Fibroblast of pulmonary artery (primary cell): ENCODE measurements at places on chromosomes 7 and 10.

- DNase-seq = no peak
Measured at GRCh38 chr7:37740398-37740797, 56.8 kb downstream of the GPR141 start.

- peak; percentile 67 for DNase-seq
Measured at GRCh38 chr7:119175911-119176627, 951.6 kb downstream of the ANKRD7 start.

- no peak for DNase-seq
Measured at GRCh38 chr10:126006906-126007305, 110.5 kb downstream of the FANK1 start.

GRCh38 chr10:133481657-133482056 is 27.9 kb downstream of the SCART1 start:
- no peak for DNase-seq

DNA sequence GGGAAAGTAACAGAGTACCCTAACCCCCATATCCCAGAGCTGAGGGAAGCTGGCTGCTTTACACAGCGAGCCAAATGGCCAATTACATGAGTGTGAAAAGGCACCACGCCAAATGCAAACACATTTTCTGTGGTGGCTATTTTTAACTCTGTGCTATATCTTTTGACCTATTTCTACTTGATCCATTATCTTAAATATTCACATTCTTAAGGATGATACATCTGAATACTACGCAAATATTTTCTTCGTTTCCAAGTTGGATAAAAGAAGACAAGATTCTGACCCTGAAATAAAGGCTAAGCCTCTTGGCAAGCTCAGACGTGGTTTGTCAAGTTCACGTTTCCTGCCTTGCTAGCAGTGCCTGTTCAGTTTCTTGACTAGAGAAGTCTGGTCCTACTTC is 146.7 kb upstream of the TMEM196 start:
- peak; percentile 82 for DNase-seq

- DNase-seq = no peak
Measured at GRCh38 chr10:60185421-60185820, 204.3 kb downstream of the ANK3 start.

GRCh38 chr7:114418117-114418516 is 3.5 kb downstream of the FOXP2 start:
- DNase-seq = no peak

DNA sequence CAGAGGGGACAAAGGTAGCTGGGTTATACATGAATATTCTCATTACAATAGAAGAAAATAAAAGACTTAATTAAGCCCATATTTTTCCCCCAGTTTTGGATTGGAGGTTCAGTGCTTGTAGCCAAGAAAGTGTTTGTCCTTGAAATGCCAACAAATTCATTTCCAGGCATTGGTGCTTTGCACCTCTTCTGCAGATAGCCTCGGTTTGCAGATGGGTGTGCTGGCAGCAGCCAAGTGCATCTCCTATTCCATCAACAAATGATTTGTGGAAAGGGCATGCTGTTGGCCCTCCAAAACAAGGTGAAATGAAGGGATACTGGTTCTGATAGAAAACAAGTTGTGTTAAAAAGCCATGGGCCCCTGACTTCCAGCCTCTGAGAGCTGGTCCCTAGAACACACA is 187.3 kb downstream of the DPY19L1 start:
- DNase-seq = no peak
